ENCODE measurements at places on chromosomes 5 and 9.

DNA sequence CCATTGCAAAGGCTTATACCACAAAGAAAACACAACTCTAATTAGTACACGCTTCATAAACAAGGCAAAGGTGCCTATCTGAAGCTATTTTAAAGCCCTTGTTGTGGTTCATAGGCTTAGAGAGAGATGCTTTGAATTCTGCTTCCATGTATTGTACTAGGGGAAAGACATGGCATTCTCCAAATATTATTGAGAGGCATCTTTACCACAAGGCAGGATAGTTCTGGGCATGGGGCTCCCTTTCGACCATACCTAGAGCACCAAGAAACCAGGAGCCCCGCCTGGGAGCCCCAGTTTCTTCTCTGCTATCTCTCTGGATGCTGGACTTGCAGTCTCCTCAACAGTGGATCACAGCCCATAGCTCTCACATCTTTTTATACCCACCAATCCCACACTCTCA is 93.7 kb downstream of the NFIB start:
- no peak for DNase-seq

GRCh38 chr5:61379677-61380076 is 47.6 kb downstream of the ZSWIM6 start:
- no peak for DNase-seq

DNA sequence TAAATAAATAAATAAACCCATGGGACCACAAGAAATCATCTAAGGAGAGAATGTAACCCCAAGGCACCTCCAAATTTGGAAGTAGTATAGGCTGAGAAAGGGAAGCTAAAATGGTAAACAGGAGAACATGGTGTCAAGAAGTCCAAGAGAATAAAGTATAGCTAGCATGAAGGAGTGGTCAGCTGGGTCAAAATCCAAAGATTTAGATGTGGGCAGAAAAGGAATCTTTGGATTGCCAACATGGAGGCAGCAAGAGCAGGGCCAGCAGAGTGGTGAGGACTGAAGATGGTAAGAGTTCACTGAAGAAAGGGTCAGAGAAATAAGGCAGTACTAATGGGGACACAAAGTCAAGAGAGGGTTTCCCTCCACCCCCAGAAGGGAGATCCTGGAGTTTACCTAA is 53.0 kb downstream of the TSSK1B start:
- no peak for DNase-seq

DNA sequence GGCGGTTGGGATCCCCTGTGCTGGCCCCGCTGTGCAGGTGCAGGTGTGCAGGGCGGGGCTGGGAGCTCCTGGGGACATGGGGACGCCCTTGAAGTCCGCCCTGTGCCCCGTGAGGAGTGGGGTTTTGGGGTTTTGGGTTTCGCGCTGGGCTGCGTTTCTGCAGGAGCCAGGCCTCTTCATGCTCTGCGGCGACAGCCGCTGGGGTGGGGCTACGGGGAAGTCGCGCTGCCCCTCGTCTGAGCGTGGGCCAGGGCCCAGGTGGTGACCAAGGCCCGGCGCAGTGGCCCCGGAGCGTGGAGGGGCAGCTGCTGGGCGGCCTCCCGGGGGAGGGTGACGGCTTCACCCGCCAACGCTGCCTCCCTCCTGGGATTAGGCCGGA is 47.8 kb upstream of the IRX4 start:
- no peak for DNase-seq

DNA sequence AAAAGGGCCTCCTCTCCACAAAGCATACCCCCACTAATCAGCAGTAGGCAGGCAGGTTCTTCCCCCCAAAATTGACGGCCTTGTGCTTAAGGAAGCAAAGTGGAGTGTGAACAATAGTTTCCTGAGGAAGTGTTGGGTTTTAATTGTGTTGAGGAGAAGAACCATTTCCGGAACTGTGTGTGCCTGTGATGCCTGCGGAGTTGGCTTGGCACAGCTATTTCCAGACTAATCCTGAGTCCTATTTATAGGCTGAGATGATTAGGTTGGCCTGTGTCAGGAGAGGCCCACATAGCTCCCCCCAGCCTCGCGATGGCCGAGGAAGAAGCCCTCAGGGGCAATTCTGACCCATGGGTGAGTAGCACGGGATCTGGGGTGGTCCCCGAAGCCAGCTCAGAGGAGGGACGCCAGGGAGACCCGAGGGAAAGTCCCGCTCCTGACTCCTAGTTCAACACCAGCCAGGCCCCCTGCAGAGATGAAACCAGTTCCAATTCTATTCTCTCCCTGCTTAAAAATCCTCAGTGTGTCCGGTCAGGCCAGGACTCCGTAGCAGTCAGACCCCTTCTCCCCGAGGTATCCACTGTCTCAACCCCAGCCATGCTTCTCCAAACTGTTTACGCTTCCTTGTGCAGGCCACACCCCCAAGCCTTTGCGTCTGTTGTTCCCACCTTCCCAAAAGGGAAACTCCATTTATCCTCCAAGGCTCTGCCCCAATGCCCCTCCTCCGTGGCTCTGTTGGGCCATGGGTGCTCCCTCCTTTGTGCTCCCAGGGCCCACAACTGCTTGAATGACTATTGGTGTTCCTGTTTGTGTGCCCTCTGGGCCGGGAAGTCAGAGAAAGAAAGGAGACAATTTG is 18.1 kb downstream of the GSN start:
- no peak for DNase-seq

DNA sequence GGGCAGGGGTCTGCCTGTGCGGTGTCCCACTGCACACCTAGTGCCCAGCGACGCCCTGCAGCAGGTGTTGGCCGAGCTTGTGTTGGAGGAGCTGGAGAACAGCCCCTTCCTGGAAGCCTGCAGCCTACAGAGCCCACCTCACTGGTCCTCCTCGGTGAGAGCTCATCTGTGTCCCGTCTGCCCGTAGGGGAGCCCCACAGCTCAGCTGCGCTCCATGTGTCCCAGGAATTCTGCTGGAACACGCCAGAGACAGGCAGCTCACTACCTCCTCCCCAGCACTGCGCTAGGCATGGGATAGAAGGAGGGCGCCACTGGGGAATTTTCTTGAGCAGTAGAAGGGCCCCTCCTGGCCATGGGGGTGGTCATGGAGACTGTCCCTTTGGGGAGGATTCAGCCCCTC is 44.0 kb downstream of the DUSP1 start:
- DNase-seq: no peak

DNA sequence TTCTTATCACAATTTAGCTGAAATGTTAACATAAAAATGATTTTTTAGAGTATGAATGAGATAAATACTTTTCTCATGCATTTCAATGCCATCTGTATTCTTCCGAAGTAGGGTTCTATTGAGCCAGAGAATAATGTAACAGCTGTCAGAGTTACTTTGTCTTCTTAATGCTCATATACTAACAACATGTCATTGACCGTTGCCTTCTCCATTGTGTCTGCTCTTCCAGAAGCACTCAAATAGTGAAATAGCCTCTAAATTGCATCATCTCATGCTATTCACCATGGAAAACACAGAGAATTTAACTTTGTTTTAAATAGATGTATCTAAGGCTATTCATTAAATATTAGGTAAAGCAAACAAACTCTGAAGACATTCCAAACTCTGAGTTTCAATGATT is 1875.9 kb upstream of the CDH9 start:
- DNase-seq: no peak

DNA sequence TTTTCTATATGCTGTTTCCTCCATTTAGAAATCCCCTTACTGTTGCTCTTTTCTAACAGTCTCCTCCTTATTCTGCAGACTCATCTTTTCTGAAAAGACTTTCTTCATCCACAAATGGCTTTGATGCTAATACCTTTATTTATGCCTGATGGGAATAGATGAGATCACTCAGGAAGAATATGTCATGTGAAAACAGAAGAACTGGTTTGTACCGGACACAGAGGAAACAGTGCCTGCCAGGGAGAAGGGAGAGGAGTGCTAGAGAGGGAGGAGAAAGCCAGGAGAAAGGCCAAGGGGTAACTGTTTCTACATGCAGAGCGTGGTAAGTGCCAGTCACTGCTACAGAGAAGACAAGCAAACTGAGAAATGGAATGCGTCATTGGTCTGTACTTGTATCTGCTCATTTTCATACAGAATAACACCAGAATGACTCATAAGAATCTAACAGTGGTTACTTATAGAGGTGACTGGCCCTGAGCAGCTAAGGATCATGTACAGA is 45.9 kb upstream of the PJA2 start:
- DNase-seq: no peak

GRCh38 chr9:133998915-133999595 is 6.9 kb upstream of the VAV2 start:
- DNase-seq: no peak

- no peak for DNase-seq
Observed at GRCh38 chr5:32833127-32833526, 122.0 kb downstream of the NPR3 start.

DNA sequence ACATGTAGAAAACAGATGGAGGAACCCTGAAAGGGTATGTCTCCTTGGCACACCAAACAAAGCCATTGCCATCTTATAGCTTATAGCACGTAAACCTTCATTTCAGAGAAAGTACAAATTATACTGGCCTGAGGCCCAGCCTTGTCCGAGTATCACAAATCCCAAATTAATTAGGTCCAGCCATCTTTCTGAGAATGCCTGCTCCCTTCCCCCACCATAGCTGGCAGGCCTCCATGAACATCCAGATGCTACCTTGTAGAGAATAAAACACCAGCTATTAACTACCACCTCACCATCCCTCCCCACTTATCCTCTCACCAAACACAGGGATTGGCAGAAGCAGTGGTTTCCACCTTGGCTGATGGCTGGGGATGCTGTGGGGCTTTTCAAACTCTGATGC is 224.0 kb downstream of the SPOCK1 start:
- no peak for DNase-seq
